Cardiac muscle cell (in vitro differentiated cells and primary cell): ENCODE measurements at places on chromosomes 7 and 10.
A peak's percentile ranks its signal among the peaks of the same experiment; 100 is the strongest.

- DNase-seq: no peak
These were observed 11.2 kb downstream of the MNX1 start for GRCh38 chr7:156998988-156999957.

- no peak for DNase-seq
These were observed 254.8 kb upstream of the ZMIZ1 start for GRCh38 chr10:78813998-78814399.

DNA sequence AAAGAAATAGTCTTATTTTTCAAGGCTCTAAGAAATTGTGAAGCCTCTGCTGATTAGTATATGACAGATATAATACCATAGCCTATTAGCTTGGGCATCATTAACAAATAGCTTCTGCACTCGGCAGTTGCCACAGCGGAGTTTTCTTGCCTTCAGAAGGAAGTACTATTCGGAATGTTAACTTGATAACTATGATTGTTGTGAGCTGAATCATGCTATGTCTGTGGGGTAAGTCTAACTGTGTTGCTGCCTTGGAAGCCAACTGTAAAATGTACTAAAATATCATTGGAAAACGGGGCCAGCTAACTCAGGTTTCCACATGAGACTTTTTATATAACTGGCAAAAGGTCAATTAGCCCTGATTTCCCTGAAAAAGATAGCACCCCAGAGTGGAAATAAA lies 93.2 kb downstream of the TWIST1 start:
- DNase-seq: no peak

- DNase-seq: no peak
These were observed 15.7 kb downstream of the ACADSB start for GRCh38 chr10:123024540-123024939.

DNA sequence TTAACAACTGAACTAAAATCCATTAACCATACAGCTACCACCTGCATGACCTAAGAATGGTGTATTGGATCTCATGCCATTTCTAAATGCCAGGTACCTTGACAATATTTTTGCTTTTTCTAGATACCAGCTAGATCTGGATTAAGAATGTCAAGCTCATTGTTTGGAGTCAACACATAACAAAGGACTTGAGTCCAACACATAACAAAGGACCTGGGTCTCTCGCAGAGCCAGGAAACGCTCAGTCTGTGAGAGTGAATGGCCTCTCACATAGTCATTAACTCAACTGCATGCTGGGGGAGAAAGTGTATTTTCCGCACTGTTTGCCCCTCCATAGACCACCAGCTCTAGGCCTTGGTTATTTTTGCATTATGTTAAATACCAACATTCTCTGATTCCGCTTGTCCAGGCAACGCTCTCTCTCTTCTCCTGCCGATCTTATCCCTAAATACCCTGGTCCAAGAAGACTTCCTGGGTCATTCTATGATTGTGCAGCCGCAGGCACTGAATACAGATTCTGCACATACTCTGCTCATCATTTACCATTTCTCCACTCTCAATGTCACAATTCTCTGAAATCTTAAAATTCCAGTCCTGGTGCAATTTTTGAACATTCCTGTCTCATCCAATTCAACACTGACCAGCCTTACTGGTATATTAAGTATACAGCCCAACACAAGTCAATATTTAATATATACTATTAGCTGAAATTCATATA lies 31.2 kb downstream of the ITIH5 start:
- no peak for DNase-seq

- DNase-seq: no peak
These were observed 22.9 kb downstream of the SVIL start for GRCh38 chr10:29611781-29612381.

DNA sequence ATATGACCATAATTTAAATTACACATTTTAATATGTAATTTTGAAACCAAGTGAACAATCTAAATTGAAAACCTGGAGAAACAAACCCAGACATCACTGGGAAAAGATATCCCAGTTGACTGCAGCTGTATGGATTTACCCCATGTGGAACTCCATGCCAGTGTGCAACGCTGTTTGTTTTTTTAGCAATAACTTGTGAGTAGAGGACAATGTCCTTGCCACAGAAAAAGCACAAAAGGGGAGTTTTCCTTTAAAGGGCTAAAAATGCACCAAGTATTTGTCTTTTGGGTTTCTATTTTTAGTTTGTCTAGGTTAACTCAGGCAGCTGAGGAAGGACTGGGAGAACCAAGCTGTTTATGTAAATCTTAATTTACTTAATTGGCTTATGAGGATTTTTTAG lies 15.1 kb upstream of the COL17A1 start:
- no peak for DNase-seq

DNA sequence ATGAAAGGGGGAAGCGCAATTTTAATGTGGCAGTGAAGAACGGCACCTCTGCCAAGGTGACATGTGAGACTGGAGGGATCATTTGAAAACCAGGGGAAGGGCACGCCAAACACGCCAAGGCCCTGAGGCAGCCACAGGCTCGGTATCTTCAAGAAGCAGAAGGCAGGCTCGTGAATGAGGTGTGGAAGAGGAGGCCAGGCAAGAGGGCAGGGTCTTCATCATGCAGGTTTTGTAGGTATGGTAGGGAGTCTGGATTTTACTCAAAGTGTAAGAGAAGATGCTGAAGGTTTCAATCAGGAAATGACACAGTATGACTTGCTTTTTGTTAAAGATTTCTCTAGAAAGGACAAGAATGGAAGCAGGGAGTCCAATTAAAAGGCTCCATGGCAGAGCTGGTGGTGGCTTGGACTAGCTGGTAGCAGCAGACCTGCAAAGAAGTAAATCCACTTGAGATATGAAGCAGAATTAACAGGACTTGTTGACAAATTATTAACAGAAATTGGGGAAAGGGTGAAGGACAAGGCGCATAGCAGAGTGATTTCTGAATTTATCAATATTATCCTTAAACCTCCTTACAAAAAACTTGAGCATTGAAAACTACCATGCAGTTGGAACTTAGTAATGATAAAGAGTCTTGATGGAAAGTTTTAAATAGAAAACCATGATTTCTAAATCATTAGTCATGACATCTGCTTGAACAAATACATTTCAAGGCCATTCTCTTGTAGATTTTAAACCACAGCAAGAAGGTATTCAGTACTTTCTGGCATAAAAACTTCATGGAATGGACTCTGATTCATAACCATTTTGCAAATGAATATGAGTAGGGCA lies 70.4 kb downstream of the COA1 start:
- DNase-seq: no peak

DNA sequence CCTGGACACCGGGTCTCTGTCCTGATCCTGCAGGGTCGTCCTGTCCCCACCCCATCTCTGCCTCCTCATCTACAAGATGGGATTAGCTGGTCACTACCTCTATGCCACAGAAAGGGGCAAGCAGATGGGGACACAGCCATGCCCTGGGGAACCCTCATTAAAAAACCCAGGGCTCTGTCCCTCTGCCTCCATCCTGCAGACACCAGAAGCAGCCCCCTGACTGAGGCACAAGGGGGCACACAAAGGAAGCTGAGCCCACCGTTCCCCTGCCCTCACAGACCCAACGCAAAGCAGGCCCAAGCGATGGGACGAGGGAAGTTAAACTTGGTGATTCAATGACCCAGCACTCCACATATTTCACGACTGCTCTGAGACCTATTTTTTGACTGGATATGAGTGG lies 142.4 kb downstream of the TCERG1L start:
- no peak for DNase-seq

- peak; percentile 19 for DNase-seq
These were observed 82.6 kb downstream of the DNMBP start for GRCh38 chr10:99926925-99927720.

DNA sequence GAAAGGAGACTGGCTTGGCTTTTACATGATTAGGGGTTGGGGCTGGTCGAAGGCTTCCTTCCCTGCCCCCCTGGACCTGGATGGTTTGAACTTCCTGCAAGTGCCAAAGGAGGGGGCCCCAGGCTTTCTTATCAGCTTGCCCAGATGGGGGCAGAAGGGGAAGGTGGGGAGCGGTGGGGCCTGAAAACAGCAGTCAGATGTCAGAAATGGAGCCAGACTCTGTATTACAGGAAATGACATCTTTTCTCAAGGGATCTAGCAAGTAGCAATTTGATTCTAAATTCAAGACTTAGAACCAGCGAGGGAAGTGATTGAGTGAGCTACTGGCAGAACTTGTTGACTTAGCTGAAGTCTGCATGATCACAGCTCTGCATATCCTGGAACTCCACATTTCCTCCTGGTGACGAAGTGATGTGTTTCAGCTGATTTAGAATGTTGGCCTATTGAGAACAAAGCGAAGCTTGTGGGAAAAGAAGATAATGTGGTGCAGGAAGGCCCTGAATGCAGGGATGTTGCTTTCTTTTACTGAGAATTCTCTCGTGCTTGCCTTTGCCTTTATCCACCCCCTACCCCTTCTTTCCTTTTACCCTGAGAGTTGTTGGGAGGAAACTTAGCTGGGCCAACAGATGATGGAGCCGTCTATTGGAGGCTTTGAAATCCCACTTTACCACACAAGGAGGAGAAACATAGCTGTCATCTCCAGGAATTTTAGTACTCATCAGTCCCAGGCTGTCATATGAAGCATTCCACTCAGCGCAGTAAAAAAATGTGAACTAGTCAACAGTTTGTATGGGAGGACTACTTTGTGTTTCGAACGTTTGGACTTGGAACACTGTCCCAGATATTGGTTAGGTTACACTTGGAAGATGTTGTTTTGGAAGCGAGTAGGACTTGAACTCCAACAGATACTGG lies 43.2 kb downstream of the CCNY start:
- DNase-seq: peak; percentile 89

DNA sequence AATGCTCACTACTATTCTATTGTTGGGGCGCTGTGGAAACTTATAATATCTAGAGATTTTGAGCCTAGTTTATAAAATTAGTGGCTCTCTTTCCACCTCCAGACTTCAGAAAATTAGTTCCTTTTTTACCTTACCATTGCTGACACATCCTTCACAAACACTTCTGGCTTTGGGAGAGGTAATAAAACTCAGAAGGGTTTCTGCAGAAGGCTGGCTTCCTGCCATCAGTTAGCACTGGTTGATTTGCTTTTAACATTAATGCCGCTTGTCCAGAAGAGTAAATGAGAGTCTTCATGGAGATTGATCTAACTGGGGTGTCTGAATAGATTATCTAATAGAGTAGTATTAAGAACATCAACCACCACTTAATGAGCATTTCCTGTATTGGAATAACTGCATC lies 20.3 kb downstream of the ACSM6 start:
- DNase-seq: no peak

- no peak for DNase-seq
These were observed 37.3 kb downstream of the FBH1 start for GRCh38 chr10:5927306-5927705.
